ENCODE measurements at places on chromosomes 6 and 20.

- no peak for DNase-seq
These were observed 92.6 kb upstream of the SGK1 start for GRCh38 chr6:134410541-134410940.

DNA sequence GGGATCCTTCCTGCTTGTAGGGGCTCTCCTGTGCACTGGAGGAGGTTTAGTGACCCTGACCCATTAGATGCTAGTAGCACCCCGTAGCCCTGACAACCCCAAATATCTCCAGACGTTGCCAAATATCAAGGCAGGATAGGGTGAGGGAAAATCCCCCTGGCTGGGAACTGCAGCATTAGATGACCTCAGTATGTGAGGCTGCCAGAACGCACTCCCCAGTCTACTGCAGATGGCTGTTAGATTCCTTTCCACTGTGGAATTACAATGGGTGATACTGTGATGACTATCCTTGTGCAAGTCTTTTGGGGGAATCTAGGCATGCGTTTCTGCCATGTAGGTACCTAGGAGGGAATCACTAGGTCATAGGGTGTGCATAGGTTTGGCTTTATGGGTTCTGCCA lies 226.3 kb upstream of the KCNG1 start:
- no peak for DNase-seq

DNA sequence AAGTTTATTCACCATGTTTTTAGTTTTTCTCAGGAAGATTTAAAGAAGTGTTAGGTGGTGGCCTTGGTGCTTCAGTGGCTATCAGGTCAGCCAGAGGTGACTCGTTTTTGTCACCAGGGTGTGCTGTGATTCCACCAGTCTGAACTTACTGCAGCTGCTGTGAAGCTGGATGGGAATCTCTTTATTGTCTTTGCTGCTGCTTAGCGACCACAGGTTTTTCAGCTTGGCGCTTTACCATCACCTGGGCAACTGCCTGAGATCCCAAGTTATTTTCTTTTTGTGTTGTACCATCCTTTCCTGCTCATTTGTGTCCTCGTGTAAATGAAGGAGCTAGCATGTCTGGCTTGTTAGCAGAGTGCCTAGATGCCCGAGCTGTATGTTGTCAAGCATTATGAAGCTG lies 146.9 kb downstream of the MACROD2 start:
- no peak for DNase-seq

GRCh38 chr6:143164565-143165105 lies 103.9 kb downstream of the AIG1 start:
- DNase-seq = no peak
